ENCODE measurements at places on chromosomes 11 and 22.

GRCh38 chr22:19199479-19199878 lies 20.9 kb upstream of the SLC25A1 start:
- DNase-seq = no peak

DNA sequence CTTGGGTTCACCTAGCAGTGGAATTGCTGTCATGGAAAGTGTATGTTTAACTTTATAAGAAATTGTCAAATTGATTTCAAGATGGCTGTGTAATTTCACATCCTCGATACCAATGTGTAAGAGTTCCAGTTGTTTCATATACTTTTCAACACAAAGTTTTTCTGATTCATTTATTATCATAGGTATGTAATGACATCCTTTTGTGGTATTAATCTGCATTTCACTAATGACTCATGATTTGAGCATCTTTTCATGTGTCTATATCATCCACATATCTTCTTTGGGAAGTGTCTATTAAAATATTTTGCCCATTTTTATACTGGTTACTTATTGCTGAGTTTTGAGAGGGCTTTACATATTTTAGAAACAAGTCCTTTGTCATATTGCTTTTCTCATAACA lies 17.0 kb upstream of the GLYATL1B start:
- DNase-seq = no peak

DNA sequence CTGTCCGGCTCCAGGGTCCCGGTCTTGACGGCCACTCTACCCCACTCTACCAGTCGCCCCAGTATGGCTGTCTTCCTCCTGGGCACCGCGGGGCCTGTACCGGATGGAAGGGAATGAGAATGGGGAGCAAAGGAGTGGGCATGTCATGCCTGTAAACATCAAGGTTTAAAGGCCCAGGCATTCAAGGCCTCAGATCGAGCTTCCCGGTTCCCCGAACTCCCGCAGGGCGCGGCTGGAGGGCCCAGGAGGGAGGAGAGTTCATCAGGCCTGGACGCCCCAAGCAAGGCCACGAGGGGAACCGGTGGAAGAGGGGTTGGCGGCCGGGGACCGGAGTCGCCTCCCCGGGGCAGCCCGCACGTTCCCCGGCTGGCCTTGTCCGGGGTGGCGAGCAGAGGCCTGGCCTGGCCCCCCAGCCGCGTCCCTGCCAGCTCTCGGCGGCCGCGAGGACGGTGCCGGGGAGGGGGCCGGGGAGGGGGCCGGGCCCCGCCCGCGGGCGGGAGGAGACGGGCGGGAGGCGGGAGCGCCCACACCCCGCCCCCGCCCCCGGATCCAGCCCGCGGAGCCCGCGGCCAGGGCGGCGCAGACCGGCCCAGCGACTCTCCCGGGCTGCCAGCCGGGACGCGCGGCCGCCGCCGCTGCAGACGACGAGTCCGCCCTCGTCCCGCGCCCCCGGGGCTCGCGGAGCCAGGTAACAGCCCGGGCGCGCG lies at the start of gene CDC42EP1:
CDC42EP1 (plus strand) TSS at position 580 of the 707 bp plus-strand sequence. CDS start 5,870 bp downstream, outside the sequence.
- DNase-seq = no peak

- DNase-seq = no peak
These were observed 13.8 kb downstream of the FLI1 start for GRCh38 chr11:128707681-128708080.

GRCh38 chr11:61037441-61038093 lies 64.7 kb upstream of the CD5 start:
- DNase-seq = no peak

DNA sequence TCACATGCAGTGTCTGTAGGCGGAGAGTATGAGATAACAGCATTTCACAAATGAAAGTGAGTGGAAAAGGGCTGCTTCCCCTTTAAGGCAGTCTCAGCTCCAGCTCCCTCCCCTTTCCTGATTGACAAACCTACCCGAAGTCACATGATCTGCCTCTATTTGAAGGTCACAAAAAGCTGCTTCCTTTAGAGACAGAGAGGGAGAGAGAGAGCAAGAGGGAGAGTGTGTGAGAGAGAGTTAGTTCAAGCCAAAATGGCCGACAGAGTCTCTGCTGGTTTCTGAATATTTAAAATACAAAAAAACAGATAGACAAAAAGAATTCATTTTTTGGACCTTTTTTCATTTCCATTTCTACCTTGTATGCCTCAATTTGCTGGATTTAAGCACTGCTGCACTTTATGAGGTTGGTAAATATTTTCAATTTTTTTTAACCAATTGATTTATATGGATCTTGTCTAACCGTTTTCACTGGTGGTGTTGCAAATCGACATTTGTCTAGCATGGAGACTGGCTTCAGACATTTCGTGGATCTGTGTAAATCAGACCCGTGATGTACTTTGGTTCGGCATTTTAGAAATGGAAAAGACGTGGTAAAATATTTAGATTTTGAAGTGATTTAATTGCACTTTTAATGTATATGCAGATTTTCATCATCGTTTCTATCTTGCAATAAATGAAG lies at the start of gene TNRC6B:
TNRC6B (plus strand) TSS at position 188 of the 679 bp plus-strand sequence; CDS start at position 399, 211 bp downstream.
- DNase-seq = no peak

DNA sequence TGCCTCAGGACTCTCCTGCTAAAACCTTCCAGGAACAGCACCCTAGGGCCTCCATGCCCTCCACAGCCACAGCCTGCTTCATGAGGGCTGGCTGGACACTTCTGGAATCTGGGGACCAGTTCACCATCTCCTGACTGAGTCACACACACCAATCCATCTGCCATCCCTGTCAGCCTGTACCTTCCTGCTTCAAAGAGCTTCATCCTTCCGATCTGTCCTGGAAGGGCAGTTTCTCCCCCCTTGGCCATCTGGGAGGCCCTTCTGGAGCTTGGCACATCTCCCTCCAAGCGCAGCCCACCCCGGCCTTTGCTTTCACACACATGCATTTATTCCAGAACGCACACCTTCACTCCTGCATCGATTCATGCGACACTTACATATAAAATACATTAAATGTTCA lies 13.0 kb downstream of the APBB1 start:
- DNase-seq = no peak

DNA sequence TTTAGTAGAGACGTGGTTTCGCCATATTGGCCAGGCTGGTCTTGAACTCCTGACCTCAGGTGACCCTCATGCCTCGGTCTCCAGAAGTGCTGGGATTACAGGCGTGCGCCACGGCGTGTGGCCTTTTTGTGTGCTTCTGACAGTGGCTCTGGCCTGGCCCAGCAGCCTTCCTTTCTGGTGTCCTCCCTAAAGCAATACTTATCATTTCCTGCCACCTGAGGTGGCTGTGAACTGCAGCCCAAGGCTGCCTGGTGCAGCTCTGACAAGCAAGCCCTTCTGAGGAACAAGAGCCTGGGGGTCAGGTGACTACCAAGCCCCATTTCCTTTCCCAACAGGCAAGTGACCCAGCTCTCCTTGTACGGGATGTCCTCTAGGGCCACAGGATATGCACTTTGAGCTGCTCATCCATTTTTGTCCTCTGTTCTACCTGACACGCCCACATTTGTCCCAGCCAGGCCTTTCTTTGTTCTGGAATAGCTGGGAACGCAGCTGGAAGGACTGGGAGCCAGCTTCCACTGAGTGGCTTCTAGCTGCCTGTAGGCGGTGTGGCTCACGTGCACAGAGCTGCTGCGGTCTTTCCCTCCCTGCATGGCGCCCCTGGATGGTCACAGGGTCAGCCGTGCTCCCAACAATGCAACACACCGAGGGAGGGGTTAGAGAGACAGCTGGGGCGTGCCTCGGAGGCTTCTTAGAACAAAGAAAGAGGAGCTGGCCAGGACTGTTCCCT lies 12.3 kb upstream of the BID start:
- DNase-seq = no peak

- peak; percentile 61 for DNase-seq
These were observed 868 bp downstream of the TSPAN18 start for GRCh38 chr11:44727373-44728287.

DNA sequence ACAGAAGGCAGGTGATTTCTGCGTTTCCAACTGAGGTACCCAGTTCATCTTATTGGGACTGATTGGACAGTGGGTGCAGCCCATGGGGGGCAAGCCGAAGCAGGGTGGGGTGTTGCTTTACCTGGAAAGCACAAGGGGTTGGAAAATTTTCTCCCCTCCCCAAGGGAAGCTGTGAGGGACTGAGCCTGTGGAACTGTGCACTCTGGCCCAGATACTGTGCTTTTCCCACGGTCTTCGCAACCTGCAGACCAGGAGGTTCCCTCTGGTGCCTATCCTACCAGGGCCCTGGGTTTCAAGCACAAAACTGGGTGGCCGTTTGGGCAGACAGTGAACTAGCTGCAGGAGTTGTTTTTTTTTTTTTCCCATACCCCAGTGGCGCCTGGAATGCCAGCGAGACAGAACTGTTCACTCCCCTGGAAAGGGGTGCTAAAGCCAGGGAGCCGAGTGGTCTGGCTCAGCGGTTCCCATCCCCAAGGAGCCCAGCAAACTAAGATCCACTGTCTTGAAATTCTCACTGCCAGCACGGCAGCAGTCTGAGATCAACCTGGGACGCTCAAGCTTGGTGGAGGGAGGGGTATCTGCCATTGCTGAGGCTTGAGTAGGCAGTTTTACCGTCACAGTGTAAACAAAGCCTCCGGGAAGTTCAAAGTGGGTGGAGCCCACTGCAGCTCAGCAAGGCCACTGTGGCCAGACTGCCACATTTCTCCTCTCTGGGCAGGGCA lies 97.2 kb downstream of the JRKL start:
- DNase-seq = no peak

GRCh38 chr11:10709299-10710086 lies 15.9 kb upstream of the IRAG1 start:
- no peak for DNase-seq

DNA sequence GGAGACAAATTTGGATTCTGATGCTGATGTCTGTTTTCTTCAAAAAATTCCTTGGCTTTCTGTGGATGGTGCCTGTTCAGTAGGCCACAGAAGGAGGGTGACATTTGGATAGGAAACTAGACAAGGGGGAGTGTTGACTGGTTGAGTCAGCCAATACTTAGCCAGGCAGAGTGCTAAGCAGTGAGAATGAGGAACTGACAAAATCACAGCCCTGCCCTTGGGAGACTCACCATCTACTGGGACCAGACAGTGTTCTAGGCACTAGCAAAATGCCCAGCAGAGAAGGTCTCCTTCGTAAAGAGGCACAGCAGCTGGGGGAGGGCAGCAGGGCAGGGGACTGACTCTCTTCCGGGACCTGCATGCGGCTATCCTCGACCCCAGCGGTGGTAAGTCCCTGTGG lies 190.2 kb downstream of the DSCAML1 start:
- DNase-seq = no peak

GRCh38 chr22:39292561-39293074 lies 26.8 kb downstream of the RPL3 start:
- no peak for DNase-seq

DNA sequence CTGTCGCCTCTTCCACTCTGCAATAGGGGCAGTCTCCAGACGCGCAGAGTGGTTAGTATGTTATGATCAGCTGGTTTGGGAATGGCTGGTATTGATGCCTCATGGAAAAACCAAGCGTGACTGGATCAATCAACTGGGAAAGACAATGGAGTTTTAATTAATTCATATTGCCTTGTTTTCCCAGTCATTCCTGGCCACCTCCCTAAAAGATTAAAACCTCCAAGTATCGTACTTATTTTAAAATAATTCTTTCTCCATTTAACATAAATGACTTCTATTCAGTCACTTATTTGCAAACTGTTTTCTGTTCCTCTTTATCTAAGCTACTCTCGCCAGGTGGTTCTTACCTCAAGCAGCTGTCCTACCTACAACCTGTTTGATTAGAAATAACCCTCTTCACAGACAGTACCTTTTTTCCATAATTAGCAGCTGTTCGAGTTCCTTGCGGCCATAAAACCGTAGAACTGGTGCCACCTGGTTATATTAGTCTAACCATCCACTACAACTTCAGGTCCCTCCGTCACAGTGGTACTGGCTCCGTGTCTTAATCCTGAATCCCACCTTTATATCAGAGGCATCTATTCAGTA lies 898 bp downstream of the ZNF215 start:
- DNase-seq = no peak

DNA sequence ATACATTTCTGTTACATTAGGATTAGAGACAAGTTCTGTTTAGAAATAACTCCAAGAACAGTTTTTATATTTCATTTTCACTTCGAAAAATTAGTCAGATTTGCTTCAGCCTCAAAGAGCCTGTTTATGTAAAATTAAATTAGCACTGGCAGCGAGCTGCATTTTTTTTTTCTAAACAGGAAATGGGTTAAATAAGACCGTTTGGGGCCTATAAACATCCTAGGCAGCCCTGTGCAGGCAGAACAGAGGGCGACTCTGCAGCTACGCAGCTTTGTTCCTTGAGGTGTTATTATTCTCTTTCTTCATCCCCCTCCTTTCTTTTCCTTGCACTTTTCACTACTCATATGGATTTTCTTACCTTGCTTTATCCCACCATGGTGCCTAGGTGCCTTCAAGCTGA lies 48.7 kb downstream of the CWC15 start:
- DNase-seq = no peak

GRCh38 chr11:29171360-29171950 lies 845.4 kb downstream of the KCNA4 start:
- DNase-seq = no peak

GRCh38 chr11:13008061-13008435 lies 1.1 kb upstream of the RASSF10 start:
- DNase-seq = no peak

- DNase-seq = no peak
These were observed 282.3 kb downstream of the ST3GAL4 start for GRCh38 chr11:126637795-126638175.

GRCh38 chr22:47748957-47749356 lies 986.5 kb downstream of the TBC1D22A start:
- DNase-seq = no peak

- no peak for DNase-seq
These were observed 536.3 kb downstream of the INSC start for GRCh38 chr11:15651033-15651432.

- DNase-seq = no peak
These were observed 37.3 kb downstream of the FLI1 start for GRCh38 chr11:128731041-128731663.

DNA sequence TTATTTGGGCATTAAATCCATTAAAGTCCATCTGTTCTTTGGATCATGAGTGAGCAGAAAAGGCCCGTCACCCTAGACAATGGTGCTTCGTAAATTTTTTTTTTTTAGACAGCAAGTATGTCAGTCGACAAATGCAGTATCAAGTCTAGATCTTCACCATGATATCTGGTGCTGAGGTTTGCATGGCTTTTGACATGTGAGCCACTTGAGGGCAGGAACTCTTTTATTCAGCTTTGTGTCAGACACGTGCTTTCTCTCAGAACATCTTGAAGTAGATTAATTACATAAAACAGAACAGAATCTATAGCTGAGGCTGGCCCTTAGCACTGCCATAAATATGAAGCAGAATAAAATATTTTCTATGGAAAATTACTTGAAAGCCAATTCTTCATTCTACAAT lies 62.9 kb upstream of the CARD18 start:
- DNase-seq = no peak

DNA sequence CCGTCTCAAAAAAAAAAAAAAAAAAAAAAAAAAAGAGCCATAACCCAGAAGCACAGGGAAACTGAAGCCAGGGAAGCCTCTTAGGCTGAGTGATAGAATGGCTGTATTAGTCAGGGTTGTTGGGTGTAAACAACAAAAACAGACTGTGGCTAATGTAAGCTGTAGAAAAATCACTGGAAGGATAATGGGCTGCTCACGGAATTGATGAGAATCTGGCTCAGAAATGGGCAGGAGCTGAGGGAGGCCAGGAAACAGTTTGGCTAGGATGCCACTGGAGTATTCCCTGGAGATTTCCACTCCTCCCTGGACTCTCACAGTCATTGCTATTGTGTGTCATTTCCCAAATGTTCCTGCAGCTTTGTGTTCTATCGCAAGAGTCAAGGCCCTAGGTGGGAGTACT lies 22.4 kb downstream of the SLC22A6 start:
- DNase-seq = no peak

GRCh38 chr11:44833877-44834452 lies 107.2 kb downstream of the TSPAN18 start:
- DNase-seq = no peak
